ENCODE measurements at places on chromosomes 3 and 15.
A peak's percentile ranks its signal among the peaks of the same experiment; 100 is the strongest.

GRCh38 chr3:113560271-113560670 is 27.9 kb downstream of the SIDT1 start:
- DNase-seq: no peak

DNA sequence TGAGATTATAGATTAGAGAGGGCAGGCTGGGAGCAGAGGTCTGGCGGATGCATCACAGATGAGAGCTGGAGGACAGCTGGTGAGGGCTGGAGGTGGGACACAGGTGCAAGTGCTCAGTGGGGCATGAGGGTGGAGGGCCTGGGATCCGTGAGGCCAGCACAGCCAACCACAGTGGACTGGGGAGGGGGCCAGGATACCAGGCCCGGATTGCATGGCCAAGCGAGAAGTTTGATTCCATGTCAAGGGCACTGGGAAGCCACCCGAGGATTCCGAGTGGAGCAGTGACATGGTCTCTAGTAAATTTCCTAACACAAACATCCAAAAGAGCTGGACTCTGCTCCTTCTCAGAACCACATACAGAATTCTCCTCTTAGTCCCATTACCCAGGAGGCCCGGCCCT is 44.0 kb upstream of the SLC41A3 start:
- no peak for DNase-seq

- no peak for DNase-seq
Observed at GRCh38 chr15:98937413-98938104, 70.0 kb downstream of the PGPEP1L start.

DNA sequence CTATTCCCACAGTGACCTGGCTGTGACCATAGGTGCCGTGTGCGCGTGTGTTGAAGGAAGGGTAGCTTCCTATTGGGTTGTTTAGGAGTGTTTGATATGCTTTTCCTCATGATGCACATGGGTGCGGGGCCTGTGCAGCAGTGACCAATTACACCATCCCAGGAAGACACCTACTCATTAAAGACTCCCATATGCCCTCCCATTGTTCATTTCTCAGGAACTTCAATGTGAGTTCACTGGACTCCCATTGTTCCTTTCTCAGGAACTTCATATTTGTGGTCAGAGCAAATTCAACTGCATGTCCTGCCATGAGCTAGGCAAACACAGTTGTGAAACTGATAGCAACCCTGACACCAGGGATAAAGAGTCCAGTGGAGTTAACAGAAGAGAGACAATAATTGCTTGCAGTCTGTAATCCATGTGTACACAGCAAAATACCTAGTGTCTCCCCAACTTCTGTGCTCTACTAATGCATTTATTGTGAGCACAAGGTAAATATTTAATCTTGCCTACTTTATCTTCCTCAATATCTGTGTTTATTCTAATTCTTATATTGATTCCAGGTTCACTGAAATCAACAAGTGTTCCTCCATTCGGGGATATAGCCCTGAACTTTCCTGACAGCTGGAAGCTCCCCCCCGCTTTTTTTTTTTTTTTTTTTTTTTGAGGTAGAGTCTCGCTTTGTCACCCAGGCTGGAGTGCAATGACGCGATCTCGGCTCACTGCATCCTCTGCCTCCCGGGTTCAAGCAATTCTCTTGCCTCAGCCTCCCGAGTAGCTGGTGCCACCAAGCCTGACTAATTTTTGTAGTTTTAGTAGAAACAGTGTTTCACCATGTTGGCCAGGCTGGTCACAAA is 57.5 kb upstream of the GCNT3 start:
- no peak for DNase-seq

- no peak for DNase-seq
Observed at GRCh38 chr15:81113861-81114291, 20.2 kb upstream of the CFAP161 start.

DNA sequence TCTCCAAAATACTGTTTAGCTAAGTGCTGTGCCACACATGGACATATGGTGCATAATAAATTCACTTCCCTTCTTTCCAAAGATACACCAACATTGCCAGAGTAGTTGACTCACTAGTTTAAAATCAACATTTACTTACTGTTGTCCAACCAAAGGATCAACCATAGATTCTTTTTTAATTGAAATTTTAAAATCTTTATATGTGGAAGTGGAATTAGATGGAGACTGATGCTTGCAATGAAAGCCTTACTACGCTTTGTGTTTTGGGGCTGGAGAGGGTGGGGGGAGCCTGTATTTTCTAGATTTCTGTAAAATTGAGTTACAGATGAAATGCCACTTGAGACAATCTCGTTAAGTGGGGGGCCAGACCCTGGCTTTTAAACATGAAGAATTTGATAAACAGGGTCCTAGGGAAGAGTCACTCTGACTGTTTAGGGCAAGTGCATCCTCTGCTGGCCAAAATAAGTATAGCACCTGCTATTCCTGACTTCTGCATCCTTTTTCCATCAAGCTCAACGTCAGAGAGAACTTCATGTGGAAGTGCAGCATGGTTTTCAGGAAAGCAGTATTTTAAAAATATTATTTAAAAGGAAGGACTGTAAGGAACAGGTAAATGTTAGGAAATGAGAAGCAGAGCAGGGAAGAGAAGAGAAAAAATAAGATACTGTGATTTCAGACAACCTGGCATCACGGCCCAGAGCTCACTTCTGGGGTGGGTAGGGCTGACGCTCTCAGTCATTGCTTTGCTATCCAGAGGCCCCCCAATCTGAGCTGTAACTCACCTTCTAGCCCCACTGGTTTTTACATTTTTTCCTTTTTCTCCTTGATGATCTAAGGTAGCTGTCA is 76.7 kb downstream of the BOC start:
- peak; percentile 51 for DNase-seq

- DNase-seq: no peak
Observed at GRCh38 chr15:30043211-30043655, 39.5 kb upstream of the GOLGA8J start.

DNA sequence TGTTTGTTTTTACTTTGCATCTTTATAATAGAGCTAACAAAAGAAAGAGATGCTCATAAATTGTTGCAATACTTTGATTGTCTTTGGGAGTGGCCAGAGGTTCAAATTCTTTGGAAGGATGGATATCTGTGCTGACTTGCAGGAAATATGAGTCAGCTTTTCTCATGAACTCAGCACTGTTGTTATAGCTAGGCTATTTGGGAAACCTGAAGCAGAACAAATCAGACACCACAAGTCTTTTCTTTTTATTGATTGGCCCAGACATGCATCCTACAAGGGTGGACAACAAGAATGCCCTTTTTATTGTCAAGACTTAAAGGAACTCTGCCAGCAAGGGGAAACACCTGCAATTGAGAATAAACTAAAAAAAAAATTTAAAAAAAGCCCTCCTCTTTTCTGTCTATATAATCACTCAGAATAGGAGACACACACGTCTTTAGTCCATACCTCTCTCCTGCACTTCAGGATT is 4.6 kb upstream of the DENND4A start:
- DNase-seq: no peak

DNA sequence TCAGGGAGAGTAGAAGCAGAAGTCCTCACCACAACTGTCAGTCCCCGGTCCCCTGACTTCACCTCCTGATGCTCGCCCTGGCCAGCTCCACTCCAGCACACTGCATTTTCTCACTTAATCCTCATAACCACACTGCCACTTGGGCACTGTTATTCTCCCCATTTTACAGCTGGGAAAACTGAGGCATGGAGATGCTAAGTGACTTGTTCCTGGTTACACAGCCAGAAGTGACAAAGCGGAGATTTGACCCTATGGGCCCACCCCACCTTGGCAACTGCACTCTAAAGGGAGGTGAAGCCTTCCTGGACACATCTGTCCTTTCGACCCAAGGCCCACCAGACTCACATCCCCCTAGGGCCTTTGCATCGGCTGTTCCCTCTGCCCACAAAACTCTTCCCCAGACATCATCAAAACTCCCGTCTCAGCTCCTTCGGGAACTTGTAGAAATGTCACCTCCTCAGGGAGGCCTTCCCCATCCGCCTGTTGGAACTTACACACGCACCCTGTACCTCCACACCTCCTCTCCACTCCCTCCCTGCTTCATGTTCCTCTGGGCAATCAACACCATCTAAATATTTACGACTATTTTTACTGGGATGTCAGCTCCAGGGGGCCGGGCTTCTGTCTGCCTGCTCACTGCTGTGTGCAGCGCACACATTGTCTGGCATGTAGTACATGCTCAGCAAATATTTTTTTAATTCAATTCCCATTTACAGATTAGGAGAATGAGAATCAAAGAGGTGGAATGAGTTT is 3.1 kb downstream of the GRIP2 start:
- no peak for DNase-seq

- no peak for DNase-seq
Observed at GRCh38 chr3:44510000-44510368, 32.5 kb upstream of the ZNF445 start.

GRCh38 chr3:187290503-187290902 is 1.0 kb downstream of the MASP1 start:
- no peak for DNase-seq

DNA sequence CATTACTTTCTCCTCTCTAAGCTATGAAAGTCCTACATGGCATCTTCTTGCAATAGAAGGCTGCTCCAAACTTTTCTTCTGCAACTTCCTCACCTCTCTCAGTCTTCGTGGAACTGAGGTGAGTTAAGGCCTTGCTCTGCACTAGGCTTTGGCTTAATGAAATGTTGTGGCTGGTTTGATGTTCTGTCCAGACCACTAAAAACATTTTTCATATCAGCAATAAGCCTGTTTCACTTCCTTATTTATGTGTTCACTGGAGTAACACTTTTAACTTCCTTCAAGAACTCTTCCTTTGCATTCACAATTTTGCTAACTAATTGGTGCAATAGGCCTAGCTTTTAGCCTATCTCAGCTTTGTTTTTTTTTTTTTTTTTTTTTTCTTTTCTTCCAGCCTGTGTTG is 335.3 kb upstream of the NECTIN3 start:
- DNase-seq: no peak

- DNase-seq: no peak
Observed at GRCh38 chr15:94576889-94577533, 345.6 kb downstream of the MCTP2 start.

GRCh38 chr3:115595611-115596275 is 27.6 kb upstream of the GAP43 start:
- no peak for DNase-seq

DNA sequence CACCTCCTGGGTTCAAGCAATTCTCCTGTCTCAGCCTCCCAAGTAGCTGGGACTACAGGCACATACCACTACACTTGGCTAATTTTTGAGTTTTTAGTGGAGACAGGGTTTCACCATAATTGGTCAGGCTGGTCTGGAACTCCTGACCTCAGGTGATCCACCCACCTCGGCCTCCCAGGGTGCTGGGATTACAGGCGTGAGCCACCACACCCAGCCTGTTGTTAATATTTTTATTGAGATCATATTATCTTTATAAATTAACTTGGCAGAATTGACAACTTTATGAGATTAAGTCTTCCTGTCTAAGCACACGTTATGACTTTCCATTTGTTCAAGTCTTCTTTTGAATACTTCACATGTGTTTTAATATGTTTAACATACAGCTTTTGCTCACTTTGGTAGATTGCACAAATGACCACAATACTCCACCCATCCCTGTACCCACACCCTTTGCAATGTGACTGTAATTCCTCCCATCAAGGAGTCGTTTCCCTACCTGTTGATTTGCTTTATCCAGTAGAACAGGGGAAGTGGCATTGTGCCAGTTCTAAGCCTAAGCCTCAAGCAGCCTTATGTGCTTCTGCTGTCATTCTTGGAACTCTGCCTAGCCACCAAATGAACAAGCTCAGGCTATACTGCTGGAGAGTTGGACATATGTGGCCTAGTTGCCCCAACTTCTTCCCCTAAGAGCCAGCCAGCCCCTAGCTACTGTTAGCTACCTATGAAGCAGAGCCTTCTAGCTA is 8.2 kb downstream of the XYLB start:
- DNase-seq: no peak

GRCh38 chr3:170600005-170600624 is 14.2 kb upstream of the SLC7A14 start:
- DNase-seq: no peak

All from activated T-cell treated with anti-CD3 and anti-CD28 coated beads for 4 hours (primary cell).